ENCODE measurements at places on chromosomes 16 and 17. TPM values are rescaled to one million over a fixed set of nuclear protein-coding genes. Genes with fewer than 3 reads are reported as not detected.

Gene ANKRD40CL
- 32.2 TPM for total RNA-seq

Gene ODF4
- not detected for total RNA-seq

Gene KRTAP2-1
- not detected for total RNA-seq

Gene CIITA
- 5.8 TPM for total RNA-seq

Gene ATP1B2
- 8.7 TPM for total RNA-seq

Gene KRT9
- not detected for total RNA-seq

Gene SPEM1
- total RNA-seq, result not detected

Gene WFIKKN2
- 0.07 TPM for total RNA-seq

Gene HOXB2
- total RNA-seq, result 32.4 TPM

Gene MAP2K4
- 47.5 TPM for total RNA-seq

Gene NDUFB10
- 204 TPM for total RNA-seq

Gene TNFSF13
- total RNA-seq, result 41.0 TPM

Gene SDK2
- 1.3 TPM for total RNA-seq

Gene STX1B
- 0.14 TPM for total RNA-seq

Gene CSH1
- not detected for total RNA-seq

Gene PLCD3
- total RNA-seq, result 562 TPM

Gene KRT31
- total RNA-seq, result not detected

Gene VAT1L
- 0.84 TPM for total RNA-seq

Gene GPRC5C
- 139 TPM for total RNA-seq

Gene ZNF75A
- total RNA-seq, result 19.0 TPM

Gene ZKSCAN2
- 5.9 TPM for total RNA-seq

Gene NPIPB6
- 1.0 TPM for total RNA-seq

Gene CFAP97D1
- total RNA-seq, result not detected

Gene SLC12A3
- total RNA-seq, result not detected

Gene TMEM235
- not detected for total RNA-seq

Gene CRYM
- 5.6 TPM for total RNA-seq

Gene GJD3
- 0.81 TPM for total RNA-seq

Gene INCA1
- 1.8 TPM for total RNA-seq

Gene RNF112
- total RNA-seq, result 13.4 TPM
